Mesenteric fat pad (tissue), 1 donor: ENCODE measurements at places on chromosomes 16 and 17. TPM values are rescaled to one million over a fixed set of nuclear protein-coding genes. Genes with fewer than 3 reads are reported as not detected.

GRCh38 chr16:17744921-17745572 lies 274.3 kb upstream of the XYLT1 start:
- no peak for DNase-seq

- DNase-seq: no peak
Measured at GRCh38 chr16:49639739-49640431, 216.0 kb downstream of the ZNF423 start.

DNA sequence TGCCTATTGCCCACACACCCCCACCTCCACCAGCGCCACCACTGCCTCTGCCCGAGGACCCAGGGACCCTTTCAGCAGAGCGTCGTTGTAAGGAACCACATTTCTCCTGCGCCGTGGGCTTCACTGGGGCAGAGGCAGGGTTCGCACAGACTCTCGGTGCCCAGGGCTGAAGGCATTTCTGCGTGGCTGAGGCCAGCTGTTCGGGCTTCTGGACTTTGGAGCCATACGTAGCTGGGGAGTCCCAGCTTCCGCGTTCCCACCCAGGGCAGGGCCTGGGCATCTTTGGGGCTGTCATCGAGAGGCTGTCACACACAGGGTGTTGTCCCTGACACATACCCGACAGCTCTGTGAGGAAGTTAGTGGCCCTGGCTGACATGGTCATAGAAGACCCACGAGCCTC lies 16.0 kb upstream of the SMIM5 start:
- DNase-seq: no peak

DNA sequence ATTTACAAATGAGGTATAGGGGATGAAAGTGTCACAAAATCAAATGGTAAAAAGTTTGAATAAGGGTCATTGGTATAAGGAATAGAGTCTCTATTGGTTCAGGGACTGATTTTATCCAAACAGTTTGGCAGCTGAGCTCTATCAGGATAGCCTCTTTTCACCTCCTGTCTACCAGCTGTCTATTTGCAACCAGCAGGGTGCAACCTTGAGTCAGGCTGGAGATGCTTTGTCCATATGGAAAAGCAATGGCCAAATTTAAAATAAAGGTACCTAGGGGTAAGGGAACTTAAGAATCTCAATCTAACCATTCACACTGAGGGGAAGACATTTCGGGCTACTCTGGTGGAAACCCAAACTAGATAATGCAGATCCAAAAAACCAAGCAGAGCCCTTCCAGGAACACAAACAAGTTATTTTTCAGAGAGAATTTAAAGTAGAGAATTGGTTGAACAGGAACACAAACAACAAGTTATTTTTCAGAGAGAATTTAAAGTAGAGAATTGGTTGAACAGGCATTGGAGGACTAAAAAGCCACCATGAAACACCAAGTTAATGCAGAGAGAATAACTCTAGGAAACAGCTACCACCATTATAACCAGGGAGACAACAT lies 12.6 kb upstream of the CA10 start:
- no peak for DNase-seq

PLCD3 gene
- 64.2 TPM for total RNA-seq

GRCh38 chr16:4415538-4416199 lies 727 bp downstream of the CORO7 start:
- DNase-seq: no peak

- no peak for DNase-seq
Measured at GRCh38 chr16:89288966-89289365, 71.5 kb downstream of the ZNF778 start.

TEKT1 gene
- total RNA-seq: not detected

DNA sequence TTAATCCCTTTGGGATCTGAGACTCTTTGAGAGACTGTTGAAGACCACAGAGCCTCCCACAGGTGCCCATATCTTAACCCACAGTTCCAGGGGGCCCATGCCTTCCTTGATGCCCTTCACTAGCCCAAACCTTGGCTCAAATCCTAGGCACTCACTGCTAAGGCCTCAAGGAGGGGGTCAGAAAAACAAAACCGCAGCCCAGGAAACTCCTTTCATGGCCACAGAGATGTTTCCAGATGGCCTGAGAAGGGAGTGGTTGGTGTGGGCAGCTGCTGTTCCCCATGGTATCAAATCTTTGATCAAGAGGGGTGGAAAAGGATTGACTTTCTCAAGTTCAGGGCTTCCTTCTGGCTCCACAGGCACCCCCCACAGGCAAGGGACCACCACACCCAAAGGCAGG lies 44.7 kb downstream of the CDH1 start:
- DNase-seq: no peak

GRCh38 chr17:28902819-28903545 lies at the start of gene DHRS13:
Gene DHRS13, minus strand, starts transcription at chr17:28903079. Its CDS starts 135 bp downstream, at chr17:28902944.
- DNase-seq: peak; percentile 97

DNA sequence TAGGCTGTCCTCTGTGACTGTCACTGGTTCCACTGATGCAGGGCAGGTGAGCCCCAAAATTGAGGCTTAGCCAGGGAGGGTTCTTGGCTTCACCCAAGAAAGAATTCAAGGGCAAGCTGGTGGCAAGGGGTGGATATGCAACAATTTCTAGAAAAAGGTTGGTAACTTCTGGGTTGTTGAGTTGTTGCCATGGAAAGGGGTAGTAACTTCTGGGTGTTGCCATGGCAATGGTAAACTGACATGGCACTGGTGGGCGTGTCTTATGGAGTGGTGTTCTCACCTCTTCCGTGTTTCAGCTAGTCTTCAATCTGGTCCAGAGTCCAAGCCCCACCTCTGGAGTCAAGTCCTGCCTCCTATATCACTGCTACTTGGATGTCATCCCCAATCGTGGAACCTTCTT lies 9.5 kb upstream of the GUCY2D start:
- DNase-seq: peak; percentile 41

GRCh38 chr17:21177854-21178600 lies 35.9 kb downstream of the TMEM11 start:
- peak; percentile 47 for DNase-seq

DNA sequence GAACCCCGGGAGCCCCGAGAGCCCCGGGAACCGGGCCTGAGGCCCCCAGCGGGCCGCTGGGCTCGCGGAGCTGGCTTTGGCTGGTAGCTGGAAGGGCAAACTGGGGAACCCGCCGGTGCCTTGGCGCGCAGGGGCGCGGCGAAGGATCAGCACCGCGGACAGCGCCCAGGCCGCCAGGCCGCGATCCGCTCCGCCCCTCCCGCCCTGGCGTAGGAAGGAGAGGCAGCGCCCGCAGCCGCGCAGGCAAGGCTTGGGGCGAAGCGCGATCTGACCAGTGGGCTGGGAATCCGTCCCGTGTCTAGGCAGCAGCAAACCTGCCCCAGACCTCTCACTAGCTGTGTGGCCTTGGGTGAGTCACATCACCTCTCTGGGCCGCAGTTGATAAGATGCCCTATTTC lies 331 bp upstream of the CCDC92B start:
- peak; percentile 92 for DNase-seq

DNA sequence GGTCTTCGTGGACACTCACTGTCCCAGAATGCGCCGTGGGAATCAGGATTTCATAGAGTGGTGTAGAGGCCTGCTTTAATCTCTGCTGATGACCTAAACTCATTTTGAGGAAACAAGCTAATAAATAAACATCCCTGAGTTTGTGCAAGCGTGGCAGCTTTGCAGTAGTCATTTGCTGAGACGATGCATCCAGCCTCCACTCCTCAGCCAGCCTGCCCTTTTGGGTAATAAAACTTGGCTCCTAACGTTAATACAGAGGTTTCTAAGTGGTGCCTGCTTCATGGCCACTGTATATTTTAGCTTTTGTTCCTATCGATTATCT lies 1.3 kb downstream of the DGKE start:
- DNase-seq: no peak

DNA sequence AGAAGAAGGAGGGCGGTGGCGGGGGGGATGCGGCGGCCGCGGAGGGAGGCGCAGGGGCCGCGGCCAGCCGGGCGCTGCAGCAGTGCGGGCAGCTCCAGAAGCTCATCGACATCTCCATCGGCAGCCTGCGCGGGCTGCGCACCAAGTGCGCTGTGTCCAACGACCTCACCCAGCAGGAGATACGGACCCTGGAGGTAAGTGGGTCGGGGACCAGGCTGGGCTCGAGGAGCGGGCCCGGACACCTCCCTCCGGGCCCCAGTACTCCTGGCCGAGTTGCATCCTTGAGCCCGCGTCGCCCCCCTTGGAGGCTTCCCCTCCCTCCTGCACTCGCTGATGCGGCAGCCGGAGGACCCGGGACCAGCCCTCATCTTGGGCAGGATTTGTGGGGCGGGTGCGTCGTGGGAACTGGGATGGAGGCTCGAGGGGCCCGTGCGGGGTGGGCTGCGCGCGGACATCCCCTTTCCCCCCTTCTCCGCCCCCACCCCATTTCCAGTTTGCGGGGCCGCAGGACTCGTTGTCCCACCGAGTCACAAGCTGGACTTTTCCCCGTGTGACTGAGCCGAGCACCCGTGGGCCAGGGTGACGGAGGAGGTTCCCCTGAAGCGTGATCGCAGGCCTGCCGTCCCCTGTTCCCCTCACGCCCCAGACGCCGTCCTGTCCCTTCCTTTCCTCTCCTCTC lies 572 bp downstream of the KSR1 start:
- DNase-seq: no peak

DNA sequence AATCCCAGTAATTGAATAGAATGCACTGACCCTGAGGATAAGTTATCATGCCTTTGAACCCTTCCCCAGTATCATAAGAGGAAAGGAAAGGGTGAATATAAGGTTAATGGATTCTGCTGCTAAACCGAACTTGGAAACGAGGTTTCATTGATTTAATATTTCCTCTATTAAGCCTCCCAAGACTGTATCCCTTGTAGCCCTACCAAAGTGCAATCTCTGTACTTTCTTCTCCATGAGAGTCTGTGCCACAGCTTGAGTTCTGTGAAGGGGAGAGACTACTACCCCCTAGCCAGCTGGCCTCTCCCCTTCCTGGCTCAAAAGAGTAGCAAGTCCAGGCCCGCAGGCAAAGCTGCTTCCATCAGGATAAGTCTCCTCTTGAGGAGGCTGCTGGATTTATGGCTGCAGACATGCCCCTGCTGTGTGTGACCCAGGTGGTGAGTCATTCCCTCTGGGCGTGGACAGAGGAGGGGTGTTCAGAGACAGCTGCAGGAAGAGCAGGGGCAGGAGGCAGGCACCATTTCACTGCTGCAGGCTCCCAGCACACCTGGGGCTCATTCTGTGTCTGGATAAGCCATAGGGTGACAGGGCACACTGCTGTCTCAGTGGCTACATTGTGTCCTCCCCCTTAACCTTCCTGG lies 58.4 kb downstream of the TOM1L2 start:
- peak; percentile 89 for DNase-seq

EVPLL gene
- 0.22 TPM for total RNA-seq

- no peak for DNase-seq
Measured at GRCh38 chr17:77248216-77249114, 107.7 kb downstream of the SEC14L1 start.

GRCh38 chr17:64750891-64751677 lies 89.0 kb upstream of the SMURF2 start:
- no peak for DNase-seq

- DNase-seq: no peak
Measured at GRCh38 chr17:9022573-9023391, 1.5 kb downstream of the NTN1 start.

THUMPD1 gene
- 26.1 TPM for total RNA-seq

ICAM2 gene
- total RNA-seq: 75.2 TPM

ARL5C gene
- not detected for total RNA-seq

DNA sequence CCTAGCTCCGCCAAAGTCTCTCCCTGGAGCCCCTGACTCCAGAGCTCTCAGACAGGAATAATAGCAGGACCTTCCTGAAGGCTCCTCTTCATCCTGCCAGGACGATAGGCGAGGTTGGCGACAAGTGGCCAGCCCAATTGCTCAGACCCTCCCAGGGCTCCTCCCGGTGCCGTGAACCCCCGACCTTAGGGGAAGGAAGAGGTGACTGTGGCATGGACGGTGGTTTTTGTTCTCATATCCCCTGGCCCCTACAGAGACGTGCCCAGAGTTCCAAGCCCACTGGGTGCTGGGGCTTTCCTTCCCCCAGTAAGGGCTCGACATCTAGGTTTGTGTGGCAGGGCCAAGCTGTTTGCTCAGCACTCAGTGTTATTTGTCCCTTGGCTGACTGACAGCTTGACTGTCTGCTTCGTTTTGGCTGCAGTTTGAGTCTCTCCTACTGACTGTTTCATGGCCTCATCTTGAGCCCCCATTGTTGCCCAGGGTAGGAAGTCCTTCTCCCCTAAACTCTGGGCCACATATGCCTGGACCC lies 4.6 kb upstream of the ADCY7 start:
- no peak for DNase-seq

DNA sequence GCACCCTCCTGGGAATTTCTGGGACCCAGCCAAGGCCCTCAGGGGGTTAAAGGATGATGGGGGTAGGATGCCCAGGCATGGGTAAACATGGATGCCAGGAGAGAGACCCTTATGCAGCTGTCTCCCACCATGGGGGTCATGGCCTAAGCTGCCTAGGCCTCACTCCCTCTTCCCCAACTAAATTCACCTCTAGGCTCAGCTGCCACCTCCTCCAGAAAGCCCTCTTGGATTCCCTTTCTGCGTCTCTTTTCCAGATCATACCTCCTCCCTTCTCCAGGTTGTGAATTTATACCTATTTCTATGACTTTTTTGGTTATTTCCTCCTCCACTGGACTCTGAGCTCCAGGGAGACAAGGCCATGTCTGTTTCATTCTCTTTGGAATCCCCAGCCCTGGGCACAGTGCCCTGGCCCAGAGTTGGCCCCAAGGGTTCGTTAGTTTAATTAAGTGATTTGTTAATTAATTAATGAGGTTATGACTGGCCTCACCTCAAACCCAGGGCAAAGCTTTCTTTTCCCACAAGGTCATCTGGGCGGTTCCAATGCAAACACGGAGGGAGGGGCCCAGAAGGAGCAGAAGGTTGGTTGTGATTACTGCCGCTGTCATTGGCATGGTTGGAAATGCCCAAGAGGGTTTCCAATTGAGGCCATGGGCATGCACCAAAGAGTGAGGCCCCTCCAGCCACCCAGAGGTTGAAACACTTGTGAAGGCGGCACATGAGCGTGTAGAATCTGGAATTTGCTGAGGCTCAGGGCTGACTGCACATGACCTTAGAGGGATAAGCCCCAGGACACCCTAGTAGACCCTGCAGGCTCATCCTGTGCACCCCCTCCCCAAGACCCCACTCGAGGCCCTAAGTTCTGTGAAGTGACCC lies 6.9 kb upstream of the KRT17 start:
- DNase-seq: no peak

C16orf92 gene
- total RNA-seq: not detected

- DNase-seq: no peak
Measured at GRCh38 chr16:86993426-86994110, 323.6 kb downstream of the C16orf95 start.

DNA sequence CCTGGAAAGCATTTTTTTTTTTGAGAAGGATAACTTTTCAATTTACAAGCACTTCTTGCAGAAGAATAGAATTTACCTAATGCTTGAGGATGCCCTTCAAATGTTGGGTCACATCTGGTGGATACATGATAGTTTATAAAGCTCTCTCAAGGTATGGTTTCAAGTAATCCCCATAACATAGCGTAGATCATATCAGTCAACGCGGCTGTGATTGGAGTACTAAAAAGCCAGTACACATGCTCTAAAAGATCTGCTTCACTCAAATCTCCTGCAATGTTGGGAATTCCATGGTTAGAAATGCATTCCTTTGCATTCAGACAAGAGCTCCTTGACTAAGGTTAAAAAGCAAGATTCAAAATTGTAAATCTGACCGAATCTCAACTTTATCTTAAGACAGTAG lies 3.9 kb upstream of the KCNJ16 start:
- no peak for DNase-seq
